T-helper 2 cell treated with Interferon-gamma antibody and Interleukin-4, amounts not matched to agents 5 μg/mL and 100 μg/mL, for 36 hours (primary cell): ENCODE measurements at places on chromosomes 1 and 21.
A peak's percentile ranks its signal among the peaks of the same experiment; 100 is the strongest.

DNA sequence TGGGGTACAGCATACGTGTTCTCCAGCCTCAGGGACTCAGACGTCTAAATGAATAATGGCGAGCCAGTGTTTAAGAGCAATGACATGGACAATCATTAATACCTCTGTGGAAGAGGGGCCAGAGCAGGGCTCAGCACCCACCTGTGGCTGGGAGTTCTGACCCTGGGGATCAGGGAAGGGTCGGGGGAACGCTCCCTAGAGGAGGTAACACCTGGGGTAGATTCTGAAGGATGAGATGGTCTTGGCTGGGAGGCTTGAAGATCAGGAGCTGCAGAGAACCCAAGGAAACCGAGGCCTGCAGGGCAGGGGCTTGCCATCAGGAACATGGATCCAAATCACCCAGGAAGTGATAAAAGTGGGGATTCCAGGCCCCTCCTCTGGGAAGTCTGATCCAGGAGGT is 138.2 kb upstream of the RUNX3 start:
- DNase-seq, result no peak

DNA sequence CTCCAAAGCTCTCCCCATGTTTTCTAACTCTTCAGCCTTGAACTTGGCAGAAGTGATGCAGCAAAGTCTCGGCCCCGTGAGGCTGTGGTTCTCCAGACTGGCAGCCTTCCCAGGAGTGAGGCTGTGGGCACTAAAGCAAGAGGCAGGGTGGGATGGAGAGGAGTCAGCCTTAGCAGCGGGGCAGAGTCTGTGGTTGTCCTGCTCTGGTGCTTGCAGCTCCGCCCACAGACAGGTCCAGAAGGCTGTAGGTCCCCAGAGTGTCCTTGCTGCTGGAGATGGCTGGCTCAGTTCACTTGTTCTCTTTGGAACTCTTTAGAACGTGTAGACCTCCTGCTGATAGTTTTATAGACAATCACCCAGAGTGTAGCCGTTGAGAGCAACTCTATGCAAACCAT is 142.6 kb downstream of the AJAP1 start:
- no peak for DNase-seq

DNA sequence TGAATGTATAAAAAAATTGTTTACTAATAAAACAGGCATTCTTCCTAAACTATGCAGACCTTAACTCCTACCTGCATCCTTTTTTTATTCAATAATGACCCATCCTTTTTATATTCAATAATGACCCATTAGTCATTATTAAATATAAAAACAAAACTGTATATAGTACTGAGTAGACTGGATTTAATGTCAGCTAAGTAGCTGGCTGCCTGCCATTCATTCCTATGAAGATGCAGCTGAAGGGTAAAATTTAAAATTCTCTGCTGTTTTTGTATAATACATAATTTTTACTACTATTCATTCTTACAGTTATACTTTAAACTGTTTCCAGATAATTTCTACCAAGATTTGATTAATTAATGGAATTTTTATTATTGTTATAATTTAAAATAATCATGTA is 79.3 kb downstream of the DENND1B start:
- no peak for DNase-seq

DNA sequence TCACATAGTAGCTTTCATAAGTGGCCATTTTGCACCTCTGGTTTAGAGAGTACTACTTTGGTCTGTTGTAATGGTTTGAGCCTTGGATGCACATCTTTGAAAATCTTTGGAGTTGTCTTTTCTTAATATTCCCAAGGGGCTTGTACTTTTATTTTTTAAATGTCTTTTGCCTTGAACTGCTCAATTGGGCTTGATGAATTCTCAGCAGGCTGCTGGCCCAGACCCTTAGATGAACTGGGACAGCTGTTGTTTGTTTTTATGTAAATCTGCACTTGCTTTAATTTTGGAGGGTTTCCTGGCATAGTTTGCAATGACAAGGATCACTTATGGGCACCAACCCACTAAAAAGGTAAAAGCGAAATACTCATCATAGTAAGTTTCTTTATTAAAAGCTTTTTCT is 24.9 kb downstream of the NGF start:
- no peak for DNase-seq

DNA sequence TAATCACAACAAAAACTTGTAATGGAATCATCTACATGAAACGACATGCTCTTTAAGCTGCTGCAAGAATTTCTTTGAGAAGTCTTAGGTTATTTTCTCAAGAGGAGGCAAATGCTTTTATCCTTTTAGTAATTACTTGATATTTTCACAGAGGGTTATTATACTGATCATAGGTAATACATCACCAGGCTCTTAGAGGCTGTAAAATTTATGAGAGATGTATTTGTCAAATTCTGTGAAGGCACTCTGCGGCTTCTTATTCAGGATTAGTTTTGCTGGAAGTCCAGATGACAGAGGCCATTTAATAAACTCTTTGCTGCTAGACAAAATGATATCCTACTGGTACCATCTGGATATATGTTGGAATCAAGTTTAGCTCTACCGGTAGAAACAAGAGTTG is 624.3 kb upstream of the BRINP3 start:
- no peak for DNase-seq

DNA sequence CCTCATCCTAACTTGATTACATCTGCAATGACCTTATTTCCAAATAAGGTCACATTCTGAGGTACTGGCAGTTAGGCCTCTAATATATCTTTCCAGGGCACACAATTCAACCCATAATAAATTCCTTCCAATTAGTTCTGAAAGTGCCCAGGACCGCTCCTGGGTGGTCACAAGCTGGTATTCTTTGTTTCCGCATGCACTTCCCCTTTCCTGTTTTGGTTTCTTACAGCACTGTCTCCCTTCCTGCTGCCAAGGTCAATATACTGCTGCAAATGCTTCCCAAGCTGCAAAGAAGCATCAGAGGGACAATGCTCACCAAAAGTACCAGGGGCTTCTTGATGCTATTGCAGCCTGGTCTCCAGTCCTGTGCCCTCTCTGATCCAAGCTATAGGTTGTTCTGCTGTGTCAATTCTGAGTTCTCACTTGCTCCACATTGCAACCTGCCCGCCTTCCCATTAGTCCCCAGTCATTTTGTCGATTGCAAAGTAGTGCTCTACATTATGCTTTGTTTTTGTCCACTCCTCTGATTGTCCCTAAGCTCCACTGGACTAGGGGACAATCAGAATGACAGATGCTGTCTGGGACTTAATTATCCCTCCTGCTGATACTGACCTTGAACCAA is 13.9 kb upstream of the XPR1 start:
- no peak for DNase-seq

- no peak for DNase-seq
Measured at GRCh38 chr1:27149084-27149761, 5.7 kb downstream of the SLC9A1 start.

DNA sequence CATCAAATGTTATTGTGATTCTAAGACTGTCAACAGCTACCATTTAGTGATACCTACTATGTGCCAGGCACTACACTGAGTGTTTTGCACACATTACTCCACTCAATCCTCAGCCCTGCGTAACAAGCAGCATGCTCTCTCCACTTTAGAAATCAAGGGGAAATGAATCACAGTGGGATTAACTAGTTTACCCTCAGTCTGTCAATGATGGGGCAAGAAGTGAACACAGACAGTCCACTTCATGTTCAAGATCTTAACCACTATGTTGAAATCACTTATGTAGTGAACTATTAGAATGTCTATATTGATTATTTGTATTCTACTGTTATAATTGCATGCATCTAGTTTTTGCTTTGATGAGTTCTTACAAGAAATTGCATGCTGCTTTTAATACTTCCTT is 165.3 kb downstream of the LTN1 start:
- no peak for DNase-seq

DNA sequence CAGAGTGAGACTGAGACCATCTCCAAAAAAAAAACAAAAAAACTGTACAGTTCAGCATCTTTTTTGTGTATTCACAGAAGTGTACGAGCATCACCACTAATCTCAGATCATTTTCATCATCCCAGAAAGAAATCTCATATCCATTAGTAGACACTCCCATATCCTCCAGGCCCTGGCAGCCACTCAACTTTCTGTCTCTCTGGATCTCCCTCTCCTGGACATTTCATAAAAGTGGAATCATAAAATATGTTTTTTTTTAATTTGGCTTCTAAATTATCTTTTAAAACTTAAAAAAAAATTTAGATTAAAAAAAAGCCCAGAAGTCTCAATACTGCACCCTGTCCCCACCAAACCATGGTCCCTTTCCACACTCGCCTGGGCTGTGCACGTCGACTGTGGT is 22.1 kb downstream of the RIPPLY3 start:
- no peak for DNase-seq

- DNase-seq, result peak; percentile 99
Measured at GRCh38 chr21:29073222-29074006, at the start of gene CCT8. Gene CCT8, minus strand, starts transcription at chr21:29073648. Its CDS starts 58 bp downstream, at chr21:29073590.

- DNase-seq, result no peak
Measured at GRCh38 chr1:24409535-24409934, 4.0 kb downstream of the STPG1 start.

DNA sequence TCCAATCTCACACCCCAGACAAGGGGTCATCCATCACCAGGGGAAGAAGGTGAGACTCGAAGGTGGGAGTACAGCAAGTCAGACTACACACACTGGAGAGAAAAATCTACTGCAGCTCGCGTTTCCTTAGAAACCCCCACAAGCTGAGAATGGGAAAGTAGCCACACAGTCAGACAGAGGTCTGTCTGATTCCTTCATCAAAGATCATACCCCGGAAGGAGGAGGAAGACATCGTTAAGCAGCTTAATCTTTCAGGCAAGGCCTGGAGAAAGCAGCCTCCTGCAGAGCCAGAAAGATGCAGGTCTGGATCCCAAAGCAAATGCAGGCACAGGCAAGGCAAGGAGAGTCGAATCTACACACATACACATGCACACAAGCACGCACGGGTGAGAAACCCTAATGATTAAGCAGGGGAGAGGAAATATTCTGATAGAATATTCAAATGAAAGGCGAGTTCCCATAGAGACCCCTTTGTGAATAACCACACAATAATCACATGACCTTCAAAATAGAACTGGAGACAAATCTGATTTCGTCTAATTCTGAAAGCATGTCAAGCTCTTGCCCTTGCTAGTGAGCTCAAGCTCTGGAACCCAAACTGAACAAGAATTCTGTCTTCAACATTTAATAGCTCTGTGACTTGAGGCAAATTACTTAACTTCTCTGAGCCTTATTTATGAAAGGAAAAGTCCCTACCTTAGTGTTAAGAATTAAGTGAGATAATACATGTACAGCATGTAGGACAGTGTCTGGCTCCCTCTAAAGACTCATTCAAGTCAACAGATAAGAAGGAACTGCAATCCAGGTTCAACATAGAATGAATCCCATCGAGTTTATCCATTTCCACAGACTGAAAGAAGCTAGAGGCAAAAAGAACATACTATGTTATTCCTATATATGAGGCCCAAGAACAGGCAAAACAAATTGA is 387.8 kb downstream of the OMA1 start:
- no peak for DNase-seq

DNA sequence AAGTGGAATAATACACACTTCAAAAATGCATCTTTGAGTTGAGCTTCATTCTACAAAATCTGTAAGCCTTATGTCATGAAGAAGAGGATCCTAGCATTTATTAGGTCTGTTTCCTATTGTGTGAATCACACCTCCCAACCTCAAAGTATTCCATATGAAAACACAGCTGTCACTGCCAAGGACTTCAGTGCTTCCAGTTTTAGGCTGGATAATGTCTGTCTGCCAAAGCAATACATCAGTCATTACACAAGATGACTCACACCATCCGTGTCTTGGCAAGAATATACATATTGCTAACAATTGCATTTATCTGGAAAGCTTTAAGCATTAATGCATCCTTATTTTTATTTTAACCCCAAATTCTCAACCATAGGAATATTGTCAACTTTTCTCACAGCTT is 125.7 kb upstream of the TMPRSS15 start:
- DNase-seq, result no peak

DNA sequence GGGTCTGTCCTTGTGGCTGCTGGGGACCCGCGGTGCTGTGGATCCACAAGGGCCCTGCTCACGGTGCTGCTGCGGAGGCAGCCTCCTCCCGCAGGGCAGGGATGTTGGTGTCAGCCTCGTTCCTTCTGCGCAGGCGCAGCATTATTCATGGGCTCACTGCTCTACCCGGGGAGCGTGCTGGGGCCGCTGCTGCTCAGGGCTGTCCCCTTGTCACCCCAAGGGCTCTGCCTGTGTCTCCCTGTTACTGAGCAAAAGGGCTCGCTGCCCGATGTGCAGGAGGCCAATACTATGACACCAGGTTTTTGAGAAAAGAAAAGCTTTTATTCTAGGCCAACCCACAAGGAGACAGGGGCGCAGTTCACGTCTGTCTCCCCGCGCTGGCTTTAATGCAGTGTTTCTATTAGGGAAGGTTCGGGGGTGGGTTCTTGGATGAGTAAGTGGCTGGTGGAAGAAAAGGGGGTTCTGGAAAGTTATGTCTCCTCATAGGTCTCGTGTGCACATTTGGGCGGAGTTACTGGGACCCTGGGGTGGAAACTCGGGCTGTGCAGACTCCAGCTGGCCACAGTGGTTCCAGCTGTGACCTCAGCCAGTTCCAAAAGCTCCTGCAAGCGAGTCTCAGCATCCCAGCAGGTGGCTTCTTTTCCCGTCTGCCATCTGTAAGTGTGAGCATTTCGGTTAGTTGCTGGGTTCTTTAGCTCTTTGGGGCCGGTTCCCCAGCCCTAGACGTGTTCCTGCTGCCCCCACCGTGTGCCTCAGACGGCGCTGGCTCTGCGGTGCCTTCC is 40.8 kb upstream of the LRRC3 start:
- DNase-seq, result no peak

- no peak for DNase-seq
Measured at GRCh38 chr1:244046907-244047611, 4.0 kb upstream of the ZBTB18 start.

DNA sequence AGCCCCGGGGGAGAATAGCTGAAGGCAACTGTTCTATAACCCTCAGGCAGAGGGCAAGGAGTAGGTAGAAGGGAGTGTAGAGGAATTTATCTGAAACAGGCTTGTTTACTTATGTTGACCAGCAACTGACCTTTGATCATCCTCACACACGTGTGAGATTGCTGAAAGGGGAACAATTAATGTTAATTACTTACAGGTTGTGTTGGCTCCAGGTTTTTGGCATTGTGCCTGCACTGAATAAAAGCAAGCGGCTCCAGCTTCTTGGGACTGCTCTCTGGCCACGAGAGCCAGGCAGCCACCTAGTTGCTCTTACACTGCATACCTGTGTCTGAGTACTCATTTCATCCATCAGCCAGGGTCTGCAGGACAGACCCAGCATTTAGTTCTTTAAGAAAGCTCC is 41.3 kb upstream of the ARHGEF10L start:
- DNase-seq, result no peak
